ENCODE measurements at places on chromosomes 5 and 9.
A peak's percentile ranks its signal among the peaks of the same experiment; 100 is the strongest.

DNA sequence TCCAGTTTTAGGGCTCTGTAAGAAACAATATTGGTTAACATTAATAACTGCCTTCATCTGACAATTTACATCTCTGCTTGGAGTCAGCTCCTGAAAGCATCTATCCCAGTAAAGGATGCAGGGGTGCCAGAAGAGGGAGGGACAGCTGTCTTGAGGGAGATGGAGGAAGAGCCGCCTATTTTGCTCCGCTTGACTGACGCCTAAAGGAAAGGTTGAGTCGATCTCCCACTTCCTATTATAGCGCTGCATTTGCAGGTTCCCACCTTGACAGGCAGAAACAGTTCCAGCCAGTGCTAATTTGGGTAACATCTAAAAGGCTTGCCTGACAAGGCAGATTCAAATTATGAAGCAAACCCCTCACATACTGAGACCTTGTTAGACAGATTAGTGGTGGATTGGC lies 374.6 kb downstream of the SPATA31D1 start:
- peak; percentile 85 for DNase-seq

- DNase-seq = no peak
Measured at GRCh38 chr9:89716559-89716958, 111.7 kb downstream of the GADD45G start.

DNA sequence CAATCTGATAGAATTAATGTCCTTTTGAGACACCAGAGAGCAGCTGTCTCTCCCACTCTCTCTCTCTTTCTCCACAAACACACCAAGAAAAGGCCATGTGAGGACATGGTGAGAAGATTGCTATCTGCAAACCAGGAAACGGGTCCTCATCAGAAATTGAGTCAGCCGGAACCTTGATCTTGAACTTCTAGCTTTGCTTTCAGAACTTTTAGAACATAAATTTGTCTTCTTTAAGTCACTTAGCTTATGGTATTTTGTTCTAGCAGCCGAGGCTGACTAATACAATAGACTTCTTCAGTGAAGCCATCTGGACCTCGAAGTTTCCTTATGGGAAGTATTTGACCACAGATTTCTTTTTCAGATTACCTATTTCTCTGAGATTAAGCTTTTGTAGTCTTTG lies 18.1 kb downstream of the NEUROG1 start:
- no peak for DNase-seq

- DNase-seq = no peak
Measured at GRCh38 chr5:172111852-172112225, 76.2 kb downstream of the STK10 start.

GRCh38 chr9:99075246-99075912 lies 29.5 kb upstream of the TGFBR1 start:
- DNase-seq = no peak

DNA sequence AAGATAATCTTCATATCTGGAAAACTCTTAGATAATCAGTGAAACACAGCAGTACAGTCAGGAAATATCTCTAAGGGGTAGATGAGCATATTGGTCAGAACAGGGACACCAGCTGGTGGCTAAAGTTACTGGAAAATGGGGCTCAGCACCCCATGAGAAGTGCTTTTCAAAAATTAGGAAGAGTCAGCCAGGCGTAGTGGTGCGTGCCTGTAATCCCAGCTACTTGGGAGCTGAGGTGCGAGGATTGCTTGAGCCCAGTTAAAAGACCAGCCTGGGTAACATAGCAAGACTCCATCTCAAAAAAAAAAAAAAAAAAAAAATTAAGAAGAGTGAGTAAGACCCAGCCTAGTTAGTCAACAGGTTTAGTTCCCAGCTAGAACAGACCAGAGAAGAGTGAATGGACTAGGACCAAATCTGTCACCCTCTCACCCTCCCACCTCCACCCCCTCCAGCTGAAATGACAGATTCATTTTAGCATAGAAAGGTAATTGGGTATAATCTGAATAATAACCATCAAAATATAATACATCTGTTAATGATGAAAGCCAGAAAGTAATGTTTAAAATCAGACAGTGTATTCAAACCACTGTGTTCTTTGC lies 120.9 kb downstream of the CDC42SE2 start:
- no peak for DNase-seq

DNA sequence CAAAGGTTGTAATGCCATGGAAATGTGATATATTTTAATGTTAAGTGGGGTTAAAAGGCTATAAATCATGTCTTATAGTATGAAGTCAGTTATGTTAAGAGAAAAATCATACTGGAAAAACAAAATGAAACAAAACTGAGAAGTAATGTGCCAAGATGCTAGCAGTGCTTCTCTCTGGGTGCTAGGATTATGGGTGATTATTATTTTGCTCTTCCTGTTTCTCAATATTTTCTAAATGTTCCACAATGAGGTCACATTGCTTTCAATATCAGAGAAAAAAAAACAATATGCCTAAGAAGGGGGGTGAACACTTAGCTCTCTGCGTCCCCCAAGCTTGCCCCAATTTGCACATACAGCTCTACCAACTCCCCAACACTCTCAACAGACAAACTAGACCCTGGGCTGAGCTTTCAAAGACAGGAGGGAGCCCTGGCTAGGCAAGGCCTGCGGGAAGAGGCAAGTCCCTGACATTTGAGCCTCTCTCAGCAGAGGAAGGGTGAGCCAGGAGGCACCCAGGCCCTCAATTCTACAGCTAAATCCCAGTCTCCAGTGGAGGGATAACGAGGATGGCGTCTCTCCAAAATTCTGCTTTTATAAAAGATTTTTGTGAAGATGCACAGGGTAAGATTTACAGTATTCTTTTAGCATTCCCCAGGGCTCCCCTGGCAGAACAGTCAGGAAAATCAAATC lies 24.4 kb downstream of the WHRN start:
- no peak for DNase-seq

GRCh38 chr9:95096381-95096780 lies 221.1 kb downstream of the FANCC start:
- no peak for DNase-seq

DNA sequence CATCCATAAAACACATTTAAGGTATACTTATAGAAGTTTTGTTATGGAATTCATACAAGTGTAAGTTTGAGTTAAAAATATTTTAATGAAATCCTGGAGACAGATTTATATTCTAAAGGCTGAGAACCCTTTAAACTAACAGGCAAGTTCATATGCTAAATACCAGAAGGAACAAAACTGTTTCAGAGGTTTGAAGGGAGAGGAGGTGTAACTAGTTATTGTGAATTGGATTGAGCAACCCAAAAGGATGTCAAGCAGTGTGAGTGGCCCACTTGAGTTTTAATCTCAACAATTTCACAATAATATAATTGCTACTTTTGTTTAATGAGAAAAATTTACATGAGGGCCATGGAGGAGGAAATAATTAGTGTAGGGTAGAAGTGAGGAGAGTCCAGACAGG lies 348.5 kb upstream of the ACTBL2 start:
- no peak for DNase-seq

- DNase-seq = no peak
Measured at GRCh38 chr9:93295031-93295430, 111.1 kb downstream of the WNK2 start.

GRCh38 chr9:98045234-98046179 lies 11.0 kb upstream of the NANS start:
- DNase-seq = peak; percentile 75

DNA sequence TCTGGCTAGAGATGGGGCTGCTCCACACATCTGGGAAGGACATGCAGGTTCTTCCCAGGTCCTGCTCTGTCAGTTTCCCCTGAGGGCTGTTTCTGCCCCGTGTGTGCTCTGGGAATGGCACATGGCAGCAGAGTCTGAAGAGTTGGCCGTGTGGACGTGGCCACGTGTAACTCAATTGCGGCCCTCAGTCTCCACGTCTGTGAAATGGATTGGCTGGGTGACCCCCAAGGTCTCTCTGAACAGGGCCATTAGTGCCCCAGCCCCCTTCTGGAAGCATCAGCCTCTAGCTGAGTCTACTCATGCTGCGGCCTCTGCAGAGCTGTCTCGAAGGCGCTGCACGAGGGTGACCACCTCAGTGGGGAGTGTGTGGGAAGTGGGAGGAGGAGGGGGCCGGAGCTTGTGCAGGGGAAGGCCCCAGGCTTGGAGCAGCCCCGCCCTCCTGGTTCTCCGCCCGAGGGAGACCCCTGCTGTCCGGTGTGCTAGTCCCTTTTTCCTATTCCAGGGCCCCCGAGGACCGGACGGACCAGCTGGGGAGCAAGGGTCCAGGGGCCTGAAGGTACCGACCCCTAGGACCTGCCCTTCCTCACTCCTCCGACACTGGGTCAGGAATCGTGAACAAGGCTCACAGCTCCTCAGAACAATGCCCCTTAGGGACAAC lies 58.9 kb upstream of the ORM1 start:
- no peak for DNase-seq

DNA sequence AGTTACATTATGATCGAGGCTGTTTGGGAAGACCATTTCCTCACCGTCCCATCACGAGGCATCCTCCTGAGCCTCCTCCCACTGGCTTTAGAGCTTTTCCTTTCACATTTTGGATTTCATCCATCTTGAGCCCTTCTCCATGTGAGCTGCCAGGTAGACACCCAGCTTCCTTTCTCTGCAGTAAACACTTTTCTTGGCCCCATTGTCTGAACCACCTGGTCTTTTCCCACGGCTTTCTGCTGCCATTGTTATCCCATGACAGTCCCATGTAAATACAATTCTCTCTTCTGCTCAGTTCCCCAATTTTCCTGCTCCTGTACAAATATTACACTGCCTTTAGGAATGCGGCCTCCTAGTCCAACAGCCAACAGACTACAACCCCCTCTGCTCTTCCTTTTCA lies 24.1 kb downstream of the UBE2QL1 start:
- no peak for DNase-seq

- no peak for DNase-seq
Measured at GRCh38 chr9:33752130-33752637, 43.2 kb upstream of the PRSS3 start.

DNA sequence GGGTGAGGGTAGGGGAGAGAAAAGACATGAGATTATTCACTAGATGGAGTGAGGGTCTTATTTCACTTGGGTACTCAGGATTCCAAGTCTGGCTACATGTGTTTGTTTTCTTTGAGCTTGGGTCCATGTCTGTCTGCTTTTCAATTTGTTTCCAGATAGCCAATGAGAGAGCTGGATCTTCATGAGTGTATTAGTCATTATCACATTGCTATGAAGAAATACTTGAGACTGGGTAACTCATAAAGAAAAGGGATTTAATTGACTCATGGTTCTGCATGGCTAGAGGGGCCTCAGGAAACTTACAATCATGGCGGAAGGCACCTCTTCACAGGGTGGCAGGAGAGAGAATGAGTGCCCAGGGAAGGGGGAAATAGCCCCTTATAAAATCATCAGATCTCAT lies 196.8 kb upstream of the TRIM32 start:
- no peak for DNase-seq

GRCh38 chr5:429453-430188 lies 13.4 kb upstream of the EXOC3 start:
- no peak for DNase-seq

DNA sequence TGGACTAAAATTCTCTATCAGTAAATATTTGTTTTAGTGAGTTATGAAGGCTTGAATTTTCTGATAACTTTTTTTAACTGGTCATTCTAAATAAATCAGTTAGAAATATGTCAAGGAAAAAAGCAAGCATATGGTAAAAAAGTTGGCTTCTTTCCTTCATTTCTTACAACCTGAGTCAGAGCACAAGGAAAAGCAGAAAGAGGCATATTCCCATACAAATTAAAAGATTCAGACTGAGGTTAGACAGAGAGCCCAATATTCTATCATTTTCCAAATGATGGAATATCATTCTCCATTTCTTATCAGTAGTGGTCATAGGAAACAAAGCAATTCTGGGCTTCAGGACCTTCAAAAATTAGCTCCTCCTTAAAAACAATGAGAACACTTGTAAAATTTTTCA lies 732.1 kb downstream of the MAT2B start:
- DNase-seq = no peak
